ENCODE measurements at places on chromosomes 16 and 17.

DNA sequence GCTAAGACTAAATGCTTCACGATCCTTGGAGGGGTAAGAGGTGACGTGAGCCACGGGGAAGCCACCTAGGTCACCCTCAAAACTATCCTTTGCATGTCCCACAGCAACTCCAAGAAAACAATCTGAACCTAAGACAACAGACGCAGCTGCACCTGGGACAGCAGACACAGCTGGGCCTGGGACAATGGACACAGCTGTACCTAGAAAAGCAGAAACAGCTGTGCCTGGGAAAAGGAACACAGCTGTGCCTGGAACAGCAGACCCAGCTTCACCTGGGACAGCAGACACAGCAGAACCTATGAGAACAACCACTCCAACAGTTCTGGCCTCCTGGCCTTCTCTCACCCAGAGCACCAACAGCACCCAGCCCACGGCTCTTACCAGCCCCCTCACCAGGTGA, 11.7 kb upstream of the CD300LD start:
- peaks cover 26% of the 10 kb centered on the region for H3K27me3 ChIP-seq
- H3K4me1 ChIP-seq, result peaks cover 10% of the 10 kb centered on the region
- H3K4me3 ChIP-seq, result no peak overlapping the region

GRCh38 chr17:37736428-37736827, 8.4 kb downstream of the HNF1B start:
- H3K27ac ChIP-seq, result no peak overlapping the region
- peaks cover 69% of the 10 kb centered on the region for H3K27me3 ChIP-seq
- no peak for DNase-seq
- H3K4me3 ChIP-seq, result no peak overlapping the region
- no peaks in the 10 kb centered on the region for H3K4me1 ChIP-seq
- no peaks in the 10 kb centered on the region for H3K36me3 ChIP-seq

DNA sequence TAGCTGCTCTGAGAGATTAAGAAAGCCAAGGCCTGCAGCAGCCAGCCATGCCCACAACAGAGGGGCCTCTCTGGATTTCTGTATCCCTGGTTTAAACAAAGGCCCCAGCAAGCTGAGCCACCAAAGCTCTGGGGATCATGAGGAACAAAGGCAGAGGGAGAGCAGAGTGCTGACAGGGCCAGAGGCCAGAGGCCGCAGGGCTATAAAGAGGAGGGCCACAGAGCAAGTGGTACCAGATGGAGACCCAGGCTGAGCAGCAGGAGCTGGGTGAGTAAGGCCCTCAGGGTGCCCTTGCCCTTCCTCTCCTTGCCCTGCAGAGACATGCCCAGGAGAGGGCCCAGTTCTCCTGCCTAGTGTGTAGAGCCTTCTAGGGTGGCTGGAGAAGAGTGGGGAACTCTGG, at the start of gene CRYBA1:
TSS of gene CRYBA1 (plus strand) at position 232 of the 400 bp plus-strand sequence. CDS start at position 237, 5 bp downstream.
- no peaks in the 10 kb centered on the region for H3K36me3 ChIP-seq
- H3K4me3 ChIP-seq, result no peak within 1 kb of the TSS
- no peaks in the 10 kb centered on the region for H3K4me1 ChIP-seq
- no peaks in the 10 kb centered on the region for H3K27me3 ChIP-seq
- DNase-seq, result no peak

DNA sequence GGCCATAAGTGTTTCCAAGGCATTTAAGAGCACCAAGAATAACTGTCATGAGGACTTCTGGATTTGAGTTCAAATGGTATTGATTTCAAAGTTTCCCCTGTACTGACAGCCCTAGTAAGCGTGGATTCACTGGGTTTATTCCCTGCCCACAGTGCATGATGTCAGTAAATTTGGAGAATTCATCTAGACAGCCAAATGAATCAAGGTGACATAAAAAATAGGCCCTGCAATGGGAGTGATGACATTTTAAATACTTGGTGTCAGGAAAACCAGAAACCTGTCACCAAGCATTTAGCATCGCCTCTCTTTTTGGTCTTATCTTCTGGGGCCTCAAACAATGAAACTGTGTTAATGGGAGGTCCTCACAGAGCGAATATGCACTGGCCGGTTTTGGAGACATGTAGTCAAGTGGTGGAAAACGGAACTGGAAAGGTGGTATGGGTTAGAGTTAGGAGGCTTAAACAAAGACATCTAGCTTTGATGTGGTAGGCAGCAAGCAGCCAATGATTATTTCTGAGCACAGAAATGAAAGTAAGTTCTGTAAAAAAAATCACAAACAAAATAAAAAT, 29.1 kb downstream of the COG4 start:
- H3K27ac ChIP-seq, result no peak overlapping the region
- peaks cover 37% of the 10 kb centered on the region for H3K36me3 ChIP-seq
- no peak overlapping the region for H3K4me3 ChIP-seq
- no peak for DNase-seq

- no peak overlapping the region for H3K4me3 ChIP-seq
- peaks cover 11% of the 10 kb centered on the region for H3K36me3 ChIP-seq
- DNase-seq, result no peak
- no peaks in the 10 kb centered on the region for H3K27me3 ChIP-seq
- H3K27ac ChIP-seq, result no peak overlapping the region
Observed at GRCh38 chr17:29728490-29728889, 105.8 kb upstream of the CORO6 start.

- H3K4me1 ChIP-seq, result peaks cover 15% of the 10 kb centered on the region
- DNase-seq, result peak; percentile 46
- H3K36me3 ChIP-seq, result peaks cover 4% of the 10 kb centered on the region
- peak overlapping the region; percentile 79 for H3K4me3 ChIP-seq
- peak overlapping the region; percentile 85 for H3K27ac ChIP-seq
Observed at GRCh38 chr17:28901866-28902818, 737 bp downstream of the DHRS13 start.

DNA sequence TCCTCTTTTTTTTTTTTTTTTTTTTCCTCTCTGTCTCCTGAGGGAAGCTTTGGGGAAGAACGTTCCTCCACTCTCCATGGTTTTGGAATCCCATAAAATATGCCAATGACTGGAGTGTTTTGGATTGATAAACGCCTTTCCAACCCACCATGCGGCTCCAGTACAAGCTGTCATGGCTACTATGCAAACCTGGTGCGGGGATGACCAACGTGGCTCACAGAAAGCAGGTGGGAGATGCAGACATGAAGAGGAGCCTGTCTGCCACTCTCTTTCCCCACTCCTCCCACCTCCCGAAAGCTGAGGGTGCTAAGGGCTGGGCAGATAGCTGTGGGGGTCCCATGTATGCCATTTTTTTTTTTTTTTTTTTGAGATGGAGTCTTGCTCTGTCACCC, 69.9 kb upstream of the SEC14L1 start:
- no peaks in the 10 kb centered on the region for H3K36me3 ChIP-seq
- no peak overlapping the region for H3K27ac ChIP-seq
- no peak overlapping the region for H3K4me3 ChIP-seq
- no peak for DNase-seq

DNA sequence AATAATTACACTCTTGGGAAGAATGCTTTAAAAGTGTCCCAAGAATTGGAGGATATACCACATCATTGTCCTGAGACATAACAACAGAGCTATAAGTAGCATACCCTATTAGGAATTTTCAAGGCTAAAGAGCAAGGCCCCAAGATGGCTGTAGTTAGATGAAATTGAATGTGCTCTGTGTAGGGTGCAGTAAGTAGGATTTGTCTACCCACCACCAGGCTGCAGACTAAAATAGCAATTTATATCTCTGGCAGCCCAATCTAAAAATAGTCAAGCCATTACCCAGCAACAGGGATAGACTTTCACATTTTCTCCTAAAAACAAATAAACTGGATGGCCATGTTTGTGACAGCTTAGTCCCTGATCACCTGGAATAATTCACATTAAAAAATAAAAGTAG, 5.6 kb downstream of the MMD start:
- no peaks in the 10 kb centered on the region for H3K27me3 ChIP-seq
- no peak for DNase-seq
- H3K4me3 ChIP-seq, result no peak overlapping the region
- H3K36me3 ChIP-seq, result peaks cover 36% of the 10 kb centered on the region
- H3K4me1 ChIP-seq, result peaks cover 20% of the 10 kb centered on the region

DNA sequence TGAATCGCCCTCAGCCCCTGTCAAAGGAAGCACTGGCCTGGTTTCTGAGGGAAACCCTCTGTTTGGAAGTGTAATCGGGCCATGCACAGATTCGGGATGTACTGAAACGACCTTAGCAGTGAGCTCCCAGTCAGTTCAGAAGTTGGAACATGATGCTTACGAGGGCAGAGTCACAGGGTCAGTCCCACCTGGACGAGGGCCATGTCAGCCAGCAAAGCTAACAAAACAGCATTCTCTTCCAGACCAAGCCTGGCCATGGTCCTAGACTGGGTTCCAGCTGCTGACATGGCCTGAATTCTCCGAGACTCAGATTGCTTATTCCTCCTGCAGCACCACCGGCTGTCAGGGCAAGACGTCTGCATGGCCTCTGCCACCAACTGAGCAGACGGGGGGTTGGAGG, 192.2 kb upstream of the WSCD1 start:
- no peaks in the 10 kb centered on the region for H3K36me3 ChIP-seq
- H3K4me3 ChIP-seq, result no peak overlapping the region
- no peaks in the 10 kb centered on the region for H3K4me1 ChIP-seq

DNA sequence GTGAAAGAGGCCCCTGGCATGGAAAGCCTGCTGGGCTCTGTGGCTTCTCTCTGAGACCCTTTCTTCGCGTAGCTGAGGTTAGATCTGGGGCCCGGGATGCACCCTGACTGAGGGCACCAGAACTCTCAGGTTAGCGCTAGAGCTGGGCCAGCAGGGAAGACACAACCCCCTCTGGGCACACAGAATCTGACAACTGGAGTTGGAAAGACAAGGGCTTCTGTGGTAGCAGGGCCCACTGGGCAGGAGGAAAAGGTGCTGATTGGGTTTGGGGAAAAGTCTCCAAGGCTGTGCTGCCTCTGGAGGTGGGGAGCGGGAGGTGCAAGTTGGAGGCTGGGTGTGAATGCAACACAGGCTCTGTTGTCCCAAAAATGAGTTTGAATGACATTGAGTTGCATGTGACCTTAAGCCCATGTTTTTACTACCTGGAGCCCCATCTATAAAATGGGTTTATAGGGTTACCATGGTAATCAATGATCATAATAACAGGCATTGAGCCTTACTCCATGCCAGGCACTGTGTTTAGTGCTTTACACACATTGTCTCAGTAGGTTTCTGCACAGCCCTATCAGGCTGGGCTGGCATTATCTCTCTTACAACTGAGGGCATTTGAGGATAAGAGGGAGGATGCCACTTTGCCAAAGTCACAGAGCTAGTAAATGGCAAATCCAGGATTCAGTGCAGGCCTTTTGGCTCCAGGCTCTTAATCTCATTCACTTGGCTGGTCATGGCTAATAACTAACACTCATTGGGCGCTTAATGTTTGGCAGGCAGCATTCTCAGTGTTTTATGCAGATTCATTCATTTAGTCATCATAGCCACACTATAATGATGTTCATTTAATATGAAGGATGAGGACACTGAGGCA, 9.5 kb upstream of the IGFBP4 start:
- no peak for DNase-seq
- no peaks in the 10 kb centered on the region for H3K36me3 ChIP-seq
- no peaks in the 10 kb centered on the region for H3K27me3 ChIP-seq

DNA sequence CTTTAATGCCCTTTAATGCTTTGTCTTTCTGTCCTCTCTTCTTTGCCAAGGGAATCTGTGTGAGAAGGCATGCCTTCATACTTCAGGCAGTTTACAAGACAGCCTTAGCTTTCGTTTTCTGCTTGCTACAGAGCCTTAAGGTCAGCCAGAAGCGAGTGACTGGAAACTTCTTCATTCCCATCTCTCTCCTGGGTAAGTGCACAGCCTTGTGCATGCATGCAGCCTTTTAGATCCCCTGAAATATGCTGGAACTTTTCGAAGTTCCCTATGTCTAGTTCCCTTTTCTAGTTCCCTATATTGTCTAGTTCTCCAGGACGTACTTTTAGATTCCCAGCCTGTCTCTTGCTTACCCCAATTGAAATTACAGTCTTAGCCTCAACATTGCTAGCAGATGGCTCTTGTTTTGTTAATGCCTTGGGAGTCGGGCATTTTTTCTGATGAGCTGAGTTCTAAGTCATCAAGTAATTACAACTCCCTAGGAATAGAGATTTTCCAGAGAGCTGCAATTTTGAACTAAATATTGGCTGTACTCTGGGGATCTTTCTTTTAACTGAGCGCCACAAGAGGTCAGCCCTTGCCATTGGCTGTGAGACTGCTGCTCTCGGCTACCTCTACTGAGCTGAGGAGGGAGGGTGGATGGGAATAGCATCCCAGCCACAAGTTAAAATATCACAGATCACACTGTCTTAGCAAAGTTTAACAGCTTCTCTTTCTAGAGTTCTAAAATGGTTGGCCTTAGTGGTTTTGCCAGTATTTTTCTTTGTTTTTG, 22.7 kb upstream of the PPM1D start:
- H3K27me3 ChIP-seq, result no peaks in the 10 kb centered on the region
- H3K4me1 ChIP-seq, result peaks cover 32% of the 10 kb centered on the region
- H3K4me3 ChIP-seq, result peak overlapping the region; percentile 1
- DNase-seq, result no peak

- no peak for DNase-seq
- H3K27ac ChIP-seq, result no peak overlapping the region
- peaks cover 5% of the 10 kb centered on the region for H3K4me1 ChIP-seq
- no peaks in the 10 kb centered on the region for H3K36me3 ChIP-seq
- no peak overlapping the region for H3K4me3 ChIP-seq
Observed at GRCh38 chr16:51818342-51818944, 667.4 kb upstream of the SALL1 start.

DNA sequence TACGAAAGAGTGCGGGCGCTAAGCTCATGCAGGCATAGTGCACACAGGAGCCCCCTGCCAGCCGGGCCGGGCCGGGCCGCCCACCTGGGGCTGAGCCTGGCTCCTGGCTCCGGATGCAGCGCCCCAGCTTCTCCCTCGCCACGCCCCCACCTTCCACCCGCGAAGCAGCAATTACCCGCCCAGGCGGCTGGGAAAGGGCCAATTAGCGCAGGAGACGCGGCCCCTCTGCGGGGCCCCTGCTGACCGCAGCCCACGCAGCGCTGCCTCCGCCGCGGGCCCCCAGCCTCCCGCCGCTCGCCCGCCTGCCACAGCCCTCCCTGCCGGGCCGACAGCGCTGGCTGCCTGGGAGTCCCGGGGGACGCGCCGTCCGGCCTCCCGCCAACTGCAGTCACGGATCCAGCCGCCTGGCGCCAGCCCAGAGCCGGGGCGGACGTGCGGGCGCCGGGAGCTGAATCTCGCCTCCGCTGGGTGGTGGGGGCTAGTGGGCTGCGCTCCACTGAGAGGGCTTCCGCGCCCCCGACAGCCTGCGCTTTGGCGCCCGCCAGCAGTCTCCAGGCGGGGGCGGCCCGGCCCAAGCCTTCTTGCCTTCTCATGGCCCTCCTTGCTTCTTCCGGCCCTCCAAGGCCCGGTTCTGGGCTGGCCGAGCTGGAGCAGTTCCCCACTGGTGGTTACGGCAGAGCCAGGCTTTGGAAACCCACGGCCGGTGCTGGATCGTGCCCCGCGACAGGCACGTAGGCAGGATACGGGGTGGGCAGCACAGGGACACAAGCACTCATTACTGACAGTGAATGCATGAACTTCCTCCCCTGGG, 14.9 kb upstream of the CBFB start:
- H3K27me3 ChIP-seq, result no peaks in the 10 kb centered on the region
- H3K27ac ChIP-seq, result peak overlapping the region; percentile 47
- H3K36me3 ChIP-seq, result no peaks in the 10 kb centered on the region
- peak overlapping the region; percentile 67 for H3K4me3 ChIP-seq
- H3K4me1 ChIP-seq, result peaks cover 26% of the 10 kb centered on the region

GRCh38 chr17:21389394-21389793, 13.2 kb downstream of the KCNJ12 start:
- H3K27ac ChIP-seq, result no peak overlapping the region

GRCh38 chr17:40112191-40112711, 9.5 kb upstream of the MSL1 start:
- peak overlapping the region; percentile 94 for H3K27ac ChIP-seq
- no peaks in the 10 kb centered on the region for H3K36me3 ChIP-seq
- H3K4me3 ChIP-seq, result peak overlapping the region; percentile 27
- DNase-seq, result no peak
- H3K27me3 ChIP-seq, result no peaks in the 10 kb centered on the region

GRCh38 chr17:2090804-2091534, 36.1 kb downstream of the HIC1 start:
- no peaks in the 10 kb centered on the region for H3K27me3 ChIP-seq
- peaks cover 72% of the 10 kb centered on the region for H3K4me1 ChIP-seq
- H3K27ac ChIP-seq, result peak overlapping the region; percentile 90
- H3K36me3 ChIP-seq, result peaks cover 5% of the 10 kb centered on the region
